ENCODE measurements at places on chromosomes 12 and 14.

- no peak for DNase-seq
These were observed 11.7 kb downstream of the CSRNP2 start for GRCh38 chr12:51071663-51072062.

DNA sequence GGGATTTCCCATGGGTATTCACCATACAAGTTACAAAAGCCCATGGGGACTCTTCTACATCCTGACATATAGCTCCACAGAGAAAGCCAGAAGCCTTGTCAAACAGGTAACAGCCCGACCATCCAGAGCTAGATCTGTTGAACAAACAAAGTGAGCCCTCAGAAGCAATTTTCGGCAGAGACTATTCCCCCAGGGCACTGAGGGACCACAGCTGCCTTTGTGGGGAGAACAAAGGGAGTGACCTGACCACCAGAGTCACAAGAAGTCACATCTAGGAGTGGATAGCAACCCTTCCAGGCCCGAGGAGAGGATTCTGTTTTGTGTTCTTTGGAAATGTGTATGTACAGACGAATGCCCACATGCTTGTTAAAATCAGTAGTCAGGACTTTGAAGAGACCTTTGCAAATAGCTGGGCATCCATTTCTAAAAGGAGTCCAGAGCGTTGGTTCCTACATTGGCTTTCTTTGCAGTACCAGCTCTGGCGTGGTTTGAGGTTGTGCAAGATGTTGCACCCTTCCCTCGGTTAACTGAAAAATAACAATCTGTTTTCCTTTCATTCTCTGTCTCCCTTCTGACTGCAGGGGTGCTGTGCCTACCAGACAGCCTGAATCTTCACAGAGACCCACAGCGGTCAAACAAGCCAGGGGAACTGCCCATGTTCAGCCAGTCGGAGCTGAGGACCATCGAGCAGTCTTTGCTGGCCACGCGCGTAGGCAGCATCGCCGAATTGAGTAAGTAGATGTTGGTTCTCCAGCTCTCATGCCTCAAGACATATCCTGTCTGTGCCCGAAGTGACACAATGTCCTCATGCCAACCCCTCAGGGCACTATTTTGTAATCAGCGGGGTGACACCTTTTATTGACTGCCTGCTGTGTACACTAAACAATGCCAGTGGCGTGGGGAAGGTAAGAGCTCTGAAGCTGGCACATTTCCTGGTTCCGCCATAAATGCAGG is 165.4 kb upstream of the PWP1 start:
- DNase-seq = no peak

DNA sequence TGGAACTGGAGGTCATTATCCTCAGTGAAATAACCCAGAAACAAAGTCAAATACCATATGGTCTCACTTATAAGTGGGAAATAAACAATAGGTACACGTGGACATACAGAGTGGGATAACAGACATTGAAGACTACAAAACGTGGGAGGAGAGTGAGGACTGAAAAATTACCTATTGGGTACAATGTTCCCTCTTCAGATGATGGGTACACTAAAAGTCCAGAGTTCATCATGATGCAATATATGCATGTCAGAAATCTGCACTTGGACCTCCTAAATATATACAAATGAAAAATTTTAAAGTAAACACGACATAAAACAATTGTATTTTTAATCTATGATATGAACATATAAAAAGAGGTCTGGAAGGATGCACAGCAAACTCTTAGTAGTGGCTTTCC is 71.2 kb downstream of the SLC38A4 start:
- DNase-seq = no peak

- no peak for DNase-seq
These were observed 106.8 kb downstream of the PELI2 start for GRCh38 chr14:56224691-56225681.

- DNase-seq = no peak
These were observed 248.5 kb downstream of the GLT1D1 start for GRCh38 chr12:129101816-129102215.

GRCh38 chr12:119544765-119545625 is 48.6 kb upstream of the TMEM233 start:
- peak; percentile 66 for DNase-seq

GRCh38 chr12:124406043-124406442 is 111.2 kb downstream of the RFLNA start:
- DNase-seq = no peak

GRCh38 chr14:68966872-68967301 is 12.2 kb downstream of the ACTN1 start:
- no peak for DNase-seq

DNA sequence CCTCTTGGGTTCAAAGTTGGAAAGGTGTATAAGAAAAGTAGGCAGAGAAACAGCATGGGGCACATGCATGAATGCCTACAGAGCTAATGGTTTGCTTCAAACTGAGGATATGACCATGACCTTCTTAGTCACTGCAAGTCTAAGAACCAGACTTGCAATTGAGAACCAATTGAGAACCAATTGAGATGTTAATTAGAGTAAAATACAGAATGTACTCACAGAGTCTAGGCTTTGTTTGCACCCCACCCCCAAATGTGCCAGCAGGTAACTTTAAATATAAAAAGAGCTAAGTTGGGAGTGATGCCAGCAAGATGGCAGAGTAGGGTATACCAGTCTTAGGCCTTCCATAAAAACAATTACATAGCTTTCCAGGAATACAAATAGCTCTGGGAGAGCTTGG is 227.3 kb upstream of the ALG10 start:
- DNase-seq = no peak

DNA sequence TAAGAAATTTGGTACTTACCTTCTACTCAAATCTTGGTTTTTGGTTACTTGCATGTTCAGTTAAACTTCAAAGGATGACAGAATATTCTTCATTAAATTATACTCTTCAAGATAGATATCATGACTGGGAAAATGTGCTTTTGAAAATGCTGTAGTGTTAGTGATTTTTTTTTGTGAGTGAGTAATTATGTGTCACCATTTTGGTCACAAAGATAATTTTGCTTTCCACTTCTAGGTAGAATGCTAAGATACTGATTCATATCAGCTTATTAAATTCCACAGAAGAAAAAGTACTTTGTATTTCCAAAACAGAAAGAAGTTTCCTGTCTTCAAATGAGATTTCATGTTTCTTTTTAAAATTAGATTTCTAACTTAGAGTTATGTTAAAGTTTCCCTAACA is 61.2 kb downstream of the ATXN7L3B start:
- no peak for DNase-seq

DNA sequence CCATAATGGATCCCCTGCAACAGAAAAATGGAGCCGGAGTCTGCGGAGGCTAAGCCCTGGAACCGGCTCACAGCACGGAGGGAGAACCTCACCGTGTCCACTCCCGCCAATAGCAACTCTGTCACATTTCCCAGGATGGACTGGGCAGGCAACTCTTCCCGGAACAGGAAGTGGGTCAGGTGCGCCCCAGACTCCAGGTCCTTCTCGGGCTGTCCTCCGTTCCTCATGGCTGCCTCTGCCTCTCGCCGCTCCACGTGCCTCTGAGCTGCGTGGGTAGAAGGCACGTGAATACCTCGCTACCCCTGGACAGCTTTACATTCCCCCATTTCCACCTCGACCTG is 2.2 kb downstream of the CYP27B1 start:
- no peak for DNase-seq

GRCh38 chr12:87728931-87729593 is 300.1 kb downstream of the C12orf50 start:
- DNase-seq = no peak

- DNase-seq = no peak
These were observed 19.0 kb upstream of the LTBP2 start for GRCh38 chr14:74630881-74631690.

GRCh38 chr12:131917139-131917710 is 11.9 kb upstream of the PUS1 start:
- DNase-seq = no peak

DNA sequence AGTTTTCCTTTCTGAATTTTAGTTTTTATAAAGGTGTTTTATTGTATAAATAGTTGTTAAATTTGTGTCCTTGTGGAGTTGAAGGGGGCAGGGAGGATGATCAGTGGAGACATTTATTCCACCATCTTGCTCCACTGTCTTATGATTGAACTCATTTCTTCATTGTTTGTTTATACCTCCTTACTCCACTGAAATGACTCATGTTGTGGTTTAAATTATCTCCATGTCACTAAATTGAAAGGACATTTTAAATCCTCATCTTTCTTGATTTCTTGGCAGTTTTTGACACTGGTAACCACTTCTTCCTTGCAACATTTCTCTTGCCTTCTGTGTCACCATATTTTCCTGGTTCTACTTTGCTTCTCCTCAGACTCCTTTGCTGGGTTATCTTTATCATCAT is 23.6 kb upstream of the FERMT2 start:
- DNase-seq = no peak

DNA sequence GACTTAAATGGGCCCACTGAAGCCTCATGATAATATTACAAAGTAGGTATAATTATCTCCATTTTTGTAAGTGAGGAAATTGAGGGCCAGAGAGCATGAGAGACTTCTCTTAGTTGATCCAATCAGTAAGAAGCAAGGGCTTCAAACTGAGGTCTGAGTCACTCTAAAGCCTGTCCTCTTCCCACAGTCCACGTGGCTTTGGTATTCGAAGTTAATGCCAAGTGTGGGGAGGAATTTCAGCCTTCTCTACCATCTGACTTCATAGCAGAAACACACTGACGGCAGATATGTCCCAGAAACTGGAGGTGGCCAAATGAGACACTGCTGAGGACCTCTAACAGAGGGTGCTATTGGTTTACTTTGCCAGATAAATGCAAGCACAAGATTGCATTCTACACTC is 114.4 kb upstream of the OVCH1 start:
- DNase-seq = no peak

GRCh38 chr12:109741970-109742703 is 28.5 kb downstream of the FAM222A start:
- DNase-seq = no peak

DNA sequence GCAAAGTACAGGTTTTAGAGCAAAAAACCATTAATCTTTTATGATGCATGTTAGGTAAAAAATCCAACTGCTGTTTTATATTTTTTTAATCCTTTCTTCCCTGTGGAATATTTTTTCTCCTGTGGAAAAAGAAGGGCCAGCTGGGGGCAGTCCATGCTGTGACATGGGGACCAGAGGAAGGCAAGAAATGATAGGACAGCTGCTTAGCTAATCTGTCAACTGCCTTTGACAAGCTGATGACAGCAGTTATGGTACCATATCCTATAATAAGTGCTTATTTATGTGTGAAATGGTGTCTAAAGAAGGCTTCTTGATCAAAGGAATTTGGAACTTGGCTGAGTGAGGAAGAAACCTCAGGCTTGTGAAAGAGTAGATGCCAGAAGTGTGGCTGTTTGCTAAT is 452.4 kb upstream of the NOVA1 start:
- DNase-seq = no peak
